ENCODE measurements at places on chromosomes 4 and X.

- no peak for DNase-seq
Measured at GRCh38 chr4:86054286-86055032, 305.4 kb downstream of the MAPK10 start.

- peak; percentile 76 for DNase-seq
Measured at GRCh38 chr4:1010395-1011021, 918 bp upstream of the FGFRL1 start.

- DNase-seq: no peak
Measured at GRCh38 chr4:148364525-148364924, 77.7 kb downstream of the NR3C2 start.

GRCh38 chr4:146123231-146123630, 52.3 kb upstream of the LSM6 start:
- no peak for DNase-seq

- no peak for DNase-seq
Measured at GRCh38 chr4:181819946-181820345, 423.3 kb upstream of the TENM3 start.

GRCh38 chr4:174707051-174707676, 121.9 kb downstream of the GLRA3 start:
- no peak for DNase-seq

- DNase-seq: no peak
Measured at GRCh38 chrX:102840871-102841705, 96.0 kb upstream of the RAB40AL start.

GRCh38 chrX:152912106-152912505, 14.2 kb downstream of the ZNF185 start:
- no peak for DNase-seq

- DNase-seq: no peak
Measured at GRCh38 chr4:185534511-185534865, 819 bp downstream of the PDLIM3 start.

DNA sequence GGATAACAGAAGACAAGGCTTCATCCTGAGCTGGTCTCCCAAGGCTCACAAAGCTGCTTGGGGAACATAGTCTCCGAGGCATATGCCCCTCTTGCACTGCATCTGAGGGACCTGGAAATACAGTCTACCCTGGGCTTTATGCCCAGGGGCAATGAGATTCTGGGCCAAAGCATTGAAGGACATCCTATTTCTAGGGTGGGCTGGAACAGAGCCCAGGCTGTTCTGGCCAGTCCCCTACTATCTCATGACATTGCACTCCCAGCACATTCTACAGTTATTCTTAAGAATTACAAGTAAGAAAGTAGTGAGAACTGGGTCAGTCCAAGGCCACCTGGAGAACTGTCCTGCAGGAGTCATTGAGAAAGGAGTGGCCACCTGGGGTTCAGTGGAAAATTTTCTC, 107.6 kb downstream of the USP46 start:
- no peak for DNase-seq

DNA sequence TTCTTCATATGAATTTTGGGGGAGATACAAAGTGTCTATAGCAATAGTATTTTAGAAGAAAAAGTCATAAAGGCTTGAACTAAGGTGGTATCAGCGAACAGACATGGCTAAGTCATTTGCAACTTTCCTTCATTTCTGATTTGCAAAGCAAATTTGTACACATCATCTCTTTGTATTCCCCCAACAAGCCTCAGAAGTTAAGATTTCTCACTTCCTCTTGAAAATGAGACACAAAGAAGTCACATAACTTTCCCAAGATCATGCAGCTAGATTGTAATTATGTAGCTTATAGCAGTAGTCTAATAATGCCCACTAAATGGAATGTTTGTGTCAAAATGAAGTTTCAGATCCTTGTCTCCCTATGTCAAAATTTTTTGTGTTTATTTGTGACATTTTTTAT, 709.8 kb upstream of the HS3ST1 start:
- DNase-seq: no peak

- no peak for DNase-seq
Measured at GRCh38 chr4:133623847-133624246, 474.8 kb downstream of the PCDH10 start.

DNA sequence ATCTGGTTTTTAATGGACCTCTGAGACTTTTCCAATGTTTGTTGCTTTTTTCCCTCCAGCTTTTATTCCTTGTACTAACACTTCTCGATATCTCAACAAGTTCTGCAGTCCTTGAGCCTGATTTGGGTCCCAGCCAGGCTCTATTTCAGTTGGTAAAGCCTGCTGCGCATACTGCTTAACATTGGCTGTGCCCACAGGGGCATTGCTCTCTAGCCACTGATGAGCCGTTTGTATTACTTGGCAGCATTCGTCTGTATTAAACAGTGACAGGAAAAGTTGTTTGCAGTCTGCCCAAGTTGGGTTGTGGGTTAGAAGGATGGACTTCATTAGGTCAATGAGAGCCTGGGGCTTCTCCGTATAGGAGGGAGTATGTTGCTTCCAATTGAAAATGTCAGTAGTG, 59.6 kb upstream of the XAGE1B start:
- DNase-seq: no peak

GRCh38 chr4:89949782-89950387, 55.2 kb downstream of the MMRN1 start:
- no peak for DNase-seq

DNA sequence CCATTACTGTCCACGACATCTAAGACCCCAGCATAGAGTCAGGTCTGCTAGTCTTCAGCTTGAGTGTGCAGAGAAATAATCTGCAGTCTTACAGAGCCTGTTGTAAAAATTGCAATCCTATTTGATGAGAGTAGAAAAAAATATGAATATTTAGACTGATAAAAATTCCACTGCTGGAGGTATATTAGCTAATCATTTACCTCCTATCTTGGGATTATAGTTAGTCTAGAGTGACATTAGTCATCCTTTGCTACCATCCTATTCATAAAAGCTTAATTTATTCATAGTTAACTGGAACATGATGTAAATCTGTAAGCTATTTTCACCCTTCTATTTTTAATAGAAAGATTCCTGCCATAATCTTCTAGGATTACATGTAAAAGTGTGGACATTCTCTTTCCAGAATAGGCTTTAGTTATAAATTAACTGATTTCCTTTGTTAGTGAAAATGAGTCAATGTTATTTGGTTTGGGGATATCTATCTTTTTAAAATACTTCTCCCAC, 26.7 kb downstream of the C4orf54 start:
- DNase-seq: no peak

DNA sequence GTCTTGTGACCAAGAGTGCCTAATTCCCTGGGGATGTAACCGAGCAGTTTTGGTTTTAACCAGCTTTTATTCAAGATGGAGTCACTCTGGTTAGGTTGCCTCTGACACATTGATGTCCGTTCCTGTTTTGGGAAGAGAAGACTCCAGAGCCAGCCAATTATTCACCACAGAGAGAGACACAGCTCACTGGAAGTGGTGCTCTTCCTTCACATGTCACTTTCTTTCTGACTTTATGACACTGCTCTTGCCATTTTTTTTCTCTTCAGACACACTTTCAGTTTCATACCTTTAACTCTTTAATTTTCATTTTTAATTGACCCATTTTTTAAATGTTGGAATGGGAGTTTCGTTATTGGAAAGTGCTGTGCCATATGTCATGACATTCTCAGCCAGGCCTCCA, 418.4 kb upstream of the FSTL5 start:
- DNase-seq: no peak

DNA sequence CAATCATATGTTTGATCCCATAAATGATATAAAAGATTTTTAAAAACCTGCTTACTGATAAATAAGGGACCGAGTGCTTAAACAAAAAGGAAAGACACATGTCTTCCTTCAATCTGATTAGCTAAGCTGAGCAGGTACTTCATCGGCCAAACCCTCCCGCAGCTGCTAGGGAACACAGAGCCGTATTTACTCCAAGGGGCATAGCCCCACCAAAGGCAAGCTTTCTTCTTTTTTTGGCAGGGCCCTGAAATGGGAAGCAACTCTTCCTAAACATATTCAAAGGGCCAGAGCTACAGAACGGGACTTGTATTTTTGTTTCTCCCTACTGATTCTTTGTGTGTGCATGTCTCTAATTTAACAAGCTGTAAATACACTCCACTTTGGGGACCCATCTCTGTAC, 337.3 kb downstream of the NLGN4X start:
- DNase-seq: no peak

Data from CD4-positive, alpha-beta T cell treated with Interleukin-21 for 1 hour (primary cell).